ENCODE measurements at places on chromosomes 5 and 9.

- DNase-seq: no peak
Measured at GRCh38 chr5:38373743-38374142, 115.4 kb downstream of the EGFLAM start.

DNA sequence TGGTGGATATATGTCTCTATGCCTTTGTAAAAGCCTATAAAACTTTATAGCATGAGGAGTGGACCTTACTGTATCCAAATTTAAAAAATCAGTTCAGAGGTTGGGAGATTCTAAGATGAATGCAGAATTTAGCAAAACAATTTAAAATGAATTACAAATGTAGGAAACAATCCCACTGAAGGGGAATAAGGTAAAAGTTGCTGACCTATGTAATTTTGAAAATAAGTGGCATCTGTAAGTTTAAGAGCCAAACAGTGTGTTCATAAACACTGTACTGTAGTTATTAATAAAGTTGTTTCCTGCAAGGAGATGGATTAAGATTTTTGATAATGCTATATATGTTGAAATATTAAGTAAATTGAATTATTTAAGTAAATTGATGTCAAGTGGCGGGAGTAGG, 4.6 kb downstream of the IFNW1 start:
- DNase-seq: no peak

- no peak for DNase-seq
Measured at GRCh38 chr5:74649421-74649973, 9.0 kb upstream of the ENC1 start.

DNA sequence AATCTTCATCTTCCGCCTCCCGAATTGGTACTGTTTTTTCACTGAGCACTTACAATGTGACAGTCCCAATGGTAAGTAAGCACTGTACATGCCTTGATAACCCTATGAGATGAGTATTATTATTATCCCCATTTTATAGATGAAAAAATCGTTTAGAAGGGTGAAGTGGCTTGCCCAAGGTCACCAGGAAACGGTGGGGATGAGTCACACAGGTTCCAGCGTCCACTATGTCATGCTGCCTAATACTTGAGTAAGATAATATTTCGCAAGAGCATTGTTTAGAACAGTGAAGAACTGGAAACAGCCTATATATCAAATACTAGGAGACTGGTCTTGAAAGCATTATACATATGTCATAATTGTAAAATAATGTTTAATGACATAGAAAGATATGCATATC, 12.9 kb downstream of the HAND1 start:
- no peak for DNase-seq

- DNase-seq: peak; percentile 40
Measured at GRCh38 chr9:70421272-70422180, 7.1 kb upstream of the KLF9 start.

DNA sequence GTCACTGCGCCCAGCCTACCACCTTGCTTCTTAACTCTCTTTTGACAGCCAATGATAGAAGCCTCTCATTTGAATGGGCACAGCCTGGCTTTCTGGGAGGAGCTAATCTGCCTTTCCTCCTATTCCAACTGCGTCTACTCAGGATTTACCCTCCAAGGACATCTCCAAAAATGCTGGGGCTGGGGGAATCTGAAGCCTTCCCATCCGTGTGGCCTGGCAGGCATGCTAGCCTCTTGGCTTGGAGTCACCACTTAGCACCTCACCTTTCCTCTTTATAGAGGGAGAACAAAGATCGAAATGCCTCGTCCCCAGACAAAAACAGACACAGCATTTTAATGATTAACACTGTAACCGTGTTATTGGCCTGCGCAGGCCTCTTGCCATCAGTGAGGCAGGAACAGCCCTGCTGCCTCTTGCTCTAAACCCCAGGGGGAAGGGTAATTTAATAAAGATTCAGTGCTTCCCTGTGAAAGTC, 108.2 kb upstream of the KLF4 start:
- DNase-seq: no peak

DNA sequence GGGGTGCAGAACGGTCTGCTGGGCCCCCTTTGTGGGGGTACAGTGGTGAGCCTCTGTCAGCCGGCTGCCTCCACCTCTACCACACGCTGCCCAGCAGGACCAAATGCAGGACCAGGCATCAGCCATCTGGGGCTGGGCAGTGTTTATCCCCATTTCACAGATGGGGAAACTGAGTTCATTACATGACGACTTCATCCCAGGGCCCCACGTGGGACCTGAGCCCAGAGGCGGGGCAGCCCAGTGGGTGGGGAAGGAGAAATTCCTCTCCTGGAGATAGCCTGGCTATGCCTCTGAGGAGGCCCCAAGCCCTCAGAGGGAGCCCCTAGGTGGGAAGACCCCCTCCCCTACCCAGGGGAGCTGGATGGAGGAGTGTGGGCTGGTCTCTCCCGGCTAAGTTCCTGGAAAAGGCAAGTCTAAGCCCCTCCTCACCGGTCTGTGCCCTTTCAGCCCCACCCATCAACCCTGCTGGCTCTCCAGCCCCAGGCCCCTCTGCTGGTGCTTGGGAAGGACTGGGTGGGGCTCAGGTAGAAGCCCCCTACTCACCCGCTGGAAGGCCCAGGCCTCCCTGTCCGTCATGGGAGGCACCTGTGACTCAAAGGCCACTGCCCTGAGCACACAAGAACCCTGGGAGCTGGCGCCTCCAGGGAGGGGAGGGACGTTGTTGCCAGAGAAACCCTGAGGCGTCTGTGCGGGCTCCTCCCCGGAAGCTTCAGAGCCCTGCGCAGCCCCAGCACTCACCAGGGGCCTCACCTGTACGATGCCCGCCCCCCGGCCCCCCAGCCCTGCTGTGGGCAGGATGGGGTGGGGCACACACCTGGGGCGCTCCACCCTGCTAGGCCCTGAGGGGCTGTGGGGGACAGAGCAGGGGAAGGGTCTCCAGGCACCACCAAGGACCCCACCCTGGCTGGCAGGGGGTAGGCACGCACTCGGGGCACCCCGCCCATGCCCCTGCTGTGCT, 7.4 kb upstream of the CCDC187 start:
- no peak for DNase-seq

GRCh38 chr5:115472271-115473025, 72.1 kb downstream of the FEM1C start:
- DNase-seq: no peak

DNA sequence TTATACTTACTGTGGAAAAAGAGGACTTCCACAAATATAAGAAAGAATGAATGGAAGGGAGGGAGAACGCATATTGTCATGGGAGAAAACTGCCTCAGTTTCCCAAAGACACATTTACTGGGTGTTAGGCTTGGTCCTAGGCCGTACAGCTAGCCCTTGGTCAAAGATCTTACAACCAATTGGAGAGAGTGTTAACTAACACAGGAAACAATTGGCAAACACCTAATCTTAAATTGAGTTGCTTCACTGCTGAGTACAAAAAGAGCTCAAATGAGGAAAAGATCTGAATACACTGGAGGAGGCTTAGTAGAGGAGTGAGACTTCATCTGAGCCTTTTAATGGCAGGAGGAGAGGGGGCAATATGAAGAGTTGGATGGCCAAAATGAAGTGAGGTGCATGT, 161.7 kb downstream of the GLIS3 start:
- DNase-seq: no peak

GRCh38 chr5:90606539-90606938, 47.9 kb downstream of the ADGRV1 start:
- no peak for DNase-seq

DNA sequence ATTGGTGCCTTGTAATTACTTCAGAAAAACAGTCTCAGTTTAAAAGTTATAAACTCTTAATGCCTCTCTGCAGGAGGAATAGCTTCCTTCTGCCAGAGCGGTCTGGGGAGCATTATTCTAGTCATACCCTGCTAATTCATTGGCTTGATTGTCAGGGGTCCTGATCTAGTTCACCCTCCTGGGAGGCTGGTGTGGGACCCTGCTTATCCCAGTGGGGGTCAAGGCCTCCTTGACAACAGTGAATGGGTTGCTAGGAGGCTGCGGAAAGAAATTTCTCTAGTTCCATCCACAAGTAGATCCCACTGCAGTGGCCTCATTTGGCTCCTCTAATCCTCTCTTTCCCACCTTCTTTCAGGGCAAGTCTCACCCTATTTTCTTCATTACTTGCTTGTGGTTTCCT, 105.7 kb downstream of the TMC1 start:
- DNase-seq: no peak

DNA sequence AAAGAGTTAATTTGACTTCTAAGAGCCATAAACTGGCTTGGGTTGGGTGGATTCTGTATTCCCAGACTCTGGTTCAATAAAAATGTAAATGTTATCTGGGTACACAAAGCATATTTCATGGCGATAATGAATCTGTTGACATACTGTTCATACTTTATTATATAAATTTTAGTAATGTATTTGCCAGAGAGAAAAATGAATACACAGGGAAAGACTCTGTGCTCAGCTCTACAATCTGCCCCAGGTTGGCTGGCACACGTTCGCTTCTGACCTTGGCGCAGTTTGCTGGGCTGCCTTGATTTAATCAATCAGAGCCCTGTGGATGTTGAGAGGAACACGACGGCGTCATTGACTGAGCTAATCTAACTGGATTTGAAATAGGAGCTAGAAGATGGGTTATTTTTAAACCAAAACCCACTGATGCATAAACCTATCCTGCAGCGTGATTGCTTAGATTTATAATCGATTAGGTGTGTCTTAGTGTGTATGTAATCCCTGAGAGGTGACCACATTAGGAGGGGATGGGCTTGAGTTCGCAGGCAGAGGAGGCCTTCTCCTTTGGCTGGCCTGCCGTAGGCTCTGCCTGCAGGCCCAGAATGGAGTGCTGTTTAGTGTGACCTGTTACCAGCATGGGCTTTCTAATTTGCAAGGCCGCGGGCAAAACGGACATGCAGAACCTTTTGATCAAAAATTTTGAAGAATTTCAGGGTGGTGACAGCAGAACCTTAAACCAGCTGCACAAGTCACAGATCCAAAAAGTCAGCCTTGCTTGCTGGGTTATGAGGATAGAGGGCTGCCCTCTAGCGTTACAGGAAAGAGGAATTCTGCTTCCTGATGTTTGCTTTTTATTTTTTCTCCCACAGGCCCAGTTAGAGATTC, 3.9 kb upstream of the ADCY2 start:
- no peak for DNase-seq

DNA sequence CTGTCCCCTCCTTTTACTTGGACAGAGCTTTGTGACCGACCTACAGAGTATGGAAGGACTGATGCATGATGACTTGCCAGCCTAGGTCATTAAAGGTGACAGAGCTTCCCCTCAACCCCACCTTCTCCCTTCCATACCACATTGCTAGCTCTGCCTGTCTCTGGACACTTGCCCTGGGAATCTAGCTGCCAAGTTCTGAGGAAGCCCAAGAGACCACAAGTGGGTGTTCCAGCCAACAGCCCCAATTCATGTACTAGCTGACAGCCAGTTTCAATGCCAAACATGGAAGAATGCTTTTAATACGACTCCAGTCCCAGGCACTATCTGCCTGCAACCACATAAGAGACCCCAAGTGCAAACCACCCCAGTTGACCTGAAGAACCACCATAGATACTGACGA, 477.1 kb downstream of the SPOCK1 start:
- DNase-seq: no peak

DNA sequence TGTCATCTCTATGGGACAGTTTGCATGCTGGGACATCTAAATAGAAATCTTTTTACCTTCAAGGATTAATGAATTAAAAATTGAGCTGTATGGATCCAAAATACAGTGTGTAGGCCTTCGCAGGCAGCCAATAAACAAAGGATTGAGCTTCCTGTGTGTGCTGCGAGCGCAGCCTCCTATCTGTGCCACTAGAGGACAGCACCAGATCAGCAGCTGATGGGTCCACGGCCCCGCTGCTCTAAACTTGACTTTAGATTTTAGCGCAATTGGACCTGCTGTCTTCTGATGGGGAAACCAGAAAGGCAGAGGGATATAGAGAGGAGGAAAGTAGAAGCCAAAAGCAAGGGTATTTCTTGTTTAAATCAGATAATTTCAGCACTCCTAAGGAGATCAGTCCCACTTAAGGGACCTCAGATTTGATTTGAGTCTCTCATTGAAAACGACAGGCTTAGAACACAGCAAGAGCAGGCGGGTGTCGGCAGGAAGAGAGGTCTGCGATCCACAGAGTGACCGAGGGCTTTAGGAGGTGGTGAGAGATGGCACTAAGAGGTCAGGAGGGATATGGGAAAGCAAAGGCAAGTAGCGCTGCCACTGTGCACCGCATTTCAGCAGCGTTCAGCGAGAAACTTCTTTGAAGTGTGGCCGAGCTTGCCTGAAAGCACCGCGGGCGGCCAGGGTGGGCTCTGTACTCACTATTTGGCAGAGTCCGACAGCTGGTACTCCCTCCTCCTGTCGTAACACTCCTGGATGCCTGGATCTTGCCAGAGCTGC, 214.3 kb downstream of the GNA14 start:
- DNase-seq: peak; percentile 15

DNA sequence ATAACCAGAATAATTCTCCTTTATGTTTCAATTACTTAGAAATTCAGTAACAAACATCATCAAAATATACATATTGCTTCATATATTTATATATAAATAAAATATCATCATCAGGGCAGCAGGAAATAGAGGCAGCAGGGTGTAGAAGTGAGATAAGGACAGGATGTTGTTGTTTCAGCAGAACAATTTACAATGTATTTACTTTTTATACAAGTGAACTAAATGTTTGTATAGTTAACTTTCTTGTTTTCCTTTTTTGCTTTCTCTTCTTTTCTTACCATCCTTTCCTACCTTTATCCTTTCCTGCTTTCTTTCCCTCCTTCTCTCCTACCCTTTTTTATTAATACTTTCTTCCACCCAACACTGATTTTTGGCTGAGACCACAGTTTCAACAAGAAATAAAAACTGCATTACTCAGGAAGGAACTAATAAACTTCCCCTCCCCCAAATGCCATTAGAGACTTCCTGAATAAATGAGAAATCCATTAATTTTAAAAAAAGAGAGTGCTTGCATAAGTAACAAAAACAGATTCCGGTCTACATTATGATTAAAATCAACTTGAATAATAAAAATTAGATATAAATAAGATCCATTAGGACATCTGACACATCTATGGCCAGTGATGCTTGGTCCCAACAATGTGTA, 159.8 kb upstream of the ACOT12 start:
- no peak for DNase-seq

- no peak for DNase-seq
Measured at GRCh38 chr9:120358877-120359276, 221.1 kb downstream of the CDK5RAP2 start.

DNA sequence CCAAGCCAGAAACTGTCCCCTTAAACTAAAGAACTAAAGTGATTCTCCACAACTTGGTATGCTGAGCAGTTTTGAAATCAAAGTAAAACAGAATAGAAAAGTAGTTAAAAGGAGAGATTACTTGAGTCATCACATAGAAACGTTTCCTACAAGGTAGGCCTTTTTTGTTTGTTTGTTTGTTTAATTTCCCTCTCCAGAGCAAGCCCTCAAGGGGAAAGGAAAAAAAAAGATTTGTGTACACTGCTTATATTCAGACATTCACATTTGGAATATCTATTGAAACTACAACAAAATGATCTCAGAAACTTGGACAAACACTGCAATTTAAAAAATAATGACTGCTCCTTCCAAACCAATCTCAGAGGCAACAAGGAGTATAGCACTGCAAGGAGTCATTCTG, 304.7 kb upstream of the NREP start:
- no peak for DNase-seq

GRCh38 chr5:88662846-88663245, 220.1 kb downstream of the MEF2C start:
- no peak for DNase-seq
